Heart right ventricle (tissue), 16 donors: ENCODE measurements at places on chromosomes 5 and 9.

GRCh38 chr9:109512170-109512756, 14.2 kb upstream of the PTPN3 start:
- no peak for DNase-seq

GRCh38 chr5:88480801-88481499, 212.3 kb upstream of the TMEM161B start:
- DNase-seq = no peak

GRCh38 chr5:55572600-55572999, 37.8 kb upstream of the PLPP1 start:
- no peak for DNase-seq

- no peak for DNase-seq
These were observed 267.9 kb downstream of the FBXL17 start for GRCh38 chr5:108113950-108114349.

GRCh38 chr9:78510035-78510434, 213.1 kb downstream of the PSAT1 start:
- DNase-seq = no peak

GRCh38 chr9:130267930-130268329, 2.4 kb downstream of the HMCN2 start:
- DNase-seq = no peak

DNA sequence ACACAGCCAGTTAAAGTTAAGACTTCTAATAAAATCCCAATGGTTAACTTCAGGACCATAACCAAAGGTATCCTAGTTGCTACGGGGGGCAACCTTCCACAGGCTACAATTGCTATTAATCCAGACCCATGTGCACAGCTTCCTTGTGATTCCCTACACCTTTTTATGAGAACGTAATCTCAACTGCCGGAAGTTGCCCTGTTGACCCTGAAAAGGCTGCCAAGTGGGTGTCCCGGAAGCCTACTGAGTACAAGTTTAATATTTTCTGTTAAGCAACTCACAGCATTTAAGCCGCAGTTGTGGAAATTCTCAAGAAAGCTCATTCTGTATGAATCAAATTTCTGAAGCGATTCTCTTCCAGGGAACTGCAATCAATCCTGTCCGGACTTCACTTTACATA, 48.5 kb upstream of the PTGER4 start:
- no peak for DNase-seq

DNA sequence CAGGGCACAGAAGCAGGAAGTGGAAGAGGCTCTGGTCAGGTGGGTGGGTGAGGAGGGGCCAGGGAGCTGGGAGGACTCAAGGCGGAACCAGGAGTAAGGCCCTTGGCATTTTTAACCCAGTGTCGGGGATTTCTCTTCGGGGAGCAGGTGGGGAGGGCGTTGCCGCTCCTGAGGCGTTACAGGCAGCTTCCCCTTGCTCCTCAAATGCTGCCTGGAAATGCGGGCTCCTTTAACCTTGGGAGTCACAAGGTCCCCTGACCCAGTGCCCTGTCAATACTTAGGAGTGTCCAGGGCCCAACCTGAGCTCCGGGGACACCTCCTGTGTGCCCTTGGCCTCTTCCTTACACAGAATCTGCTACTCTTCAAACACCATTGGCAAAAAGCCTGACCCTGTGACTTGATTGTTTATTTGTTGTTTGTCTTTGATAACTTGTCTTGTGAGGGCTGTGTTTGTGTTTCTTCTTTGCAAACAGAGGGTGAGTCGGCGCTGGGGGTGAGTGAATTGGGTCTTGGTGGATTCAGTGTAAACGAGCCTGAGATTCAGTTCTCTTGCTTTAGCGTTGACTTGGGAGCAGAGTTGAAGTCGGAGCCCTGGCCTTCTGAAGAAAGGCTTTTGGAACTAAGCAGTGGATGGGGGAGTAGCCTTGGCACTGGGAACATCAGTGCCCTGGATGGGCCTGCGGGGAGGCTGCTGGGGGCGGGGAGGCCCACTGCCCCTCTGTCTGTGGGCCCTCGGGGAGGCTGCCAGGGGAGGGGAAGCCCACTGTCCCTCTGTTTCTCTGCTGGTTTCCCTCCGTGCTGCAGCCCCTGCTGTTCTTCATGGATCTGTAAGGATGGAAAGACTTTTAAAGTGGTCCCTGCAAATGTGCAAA, 300.7 kb upstream of the IRX4 start:
- DNase-seq = no peak

GRCh38 chr5:109844695-109845094, 155.0 kb downstream of the MAN2A1 start:
- no peak for DNase-seq

DNA sequence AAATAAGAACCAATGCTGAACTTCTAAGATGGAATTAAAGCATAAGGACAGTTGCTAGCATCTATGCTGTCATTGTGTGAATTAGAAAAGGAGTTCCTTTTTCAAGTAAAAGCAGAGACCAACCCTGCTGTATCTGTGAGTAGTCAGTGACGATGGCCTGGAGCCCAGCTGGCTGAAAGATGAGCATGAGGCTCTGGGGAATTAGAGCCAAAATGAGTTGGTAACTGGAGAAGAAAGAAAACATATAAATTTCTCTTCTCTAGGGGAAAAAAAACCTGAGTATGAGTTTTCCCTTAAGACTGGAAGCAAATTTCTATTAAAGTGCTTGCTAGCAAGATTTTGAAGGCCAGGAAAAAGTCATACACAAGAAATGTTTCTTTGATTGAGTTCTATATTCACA, 1.6 kb upstream of the SPZ1 start:
- no peak for DNase-seq

DNA sequence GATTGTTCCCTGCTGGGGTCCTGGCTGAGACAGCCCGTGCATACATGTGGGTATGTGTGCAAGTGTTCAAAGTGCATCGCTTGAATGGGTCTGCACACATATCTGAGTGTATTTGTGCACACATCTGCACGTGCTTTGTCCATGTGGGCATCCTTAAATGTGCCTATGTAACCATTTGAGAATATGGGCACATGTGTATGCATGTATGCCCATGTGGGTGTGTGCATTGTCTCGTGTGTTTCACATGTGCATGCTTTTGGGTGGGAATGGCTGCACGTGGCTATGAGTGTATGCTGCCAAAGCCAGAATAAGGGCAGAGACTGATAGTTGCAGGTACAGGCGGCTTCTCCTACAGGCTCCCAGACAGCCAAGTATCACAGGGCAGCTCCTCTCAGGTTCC, 107.3 kb downstream of the LHX2 start:
- DNase-seq = no peak

DNA sequence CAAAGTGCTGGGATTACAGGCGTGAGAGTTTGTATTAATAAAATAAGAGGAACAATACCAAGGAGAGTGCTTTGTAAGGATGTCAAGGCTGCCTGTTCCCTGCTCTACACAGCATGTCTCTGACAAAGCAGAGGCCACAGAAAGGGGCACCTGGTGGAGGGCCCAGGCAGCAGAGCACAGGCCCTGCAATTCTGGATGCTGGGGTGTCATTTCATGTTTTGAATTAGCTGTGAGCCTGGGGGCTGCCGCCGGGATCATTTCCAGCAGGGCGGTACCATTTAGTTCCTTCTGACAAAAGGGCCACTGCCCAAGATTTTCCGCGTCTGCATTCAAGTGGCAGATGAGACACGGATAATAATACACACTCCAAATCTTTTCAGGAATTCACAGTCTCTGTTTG, 396.9 kb downstream of the GADD45G start:
- no peak for DNase-seq

DNA sequence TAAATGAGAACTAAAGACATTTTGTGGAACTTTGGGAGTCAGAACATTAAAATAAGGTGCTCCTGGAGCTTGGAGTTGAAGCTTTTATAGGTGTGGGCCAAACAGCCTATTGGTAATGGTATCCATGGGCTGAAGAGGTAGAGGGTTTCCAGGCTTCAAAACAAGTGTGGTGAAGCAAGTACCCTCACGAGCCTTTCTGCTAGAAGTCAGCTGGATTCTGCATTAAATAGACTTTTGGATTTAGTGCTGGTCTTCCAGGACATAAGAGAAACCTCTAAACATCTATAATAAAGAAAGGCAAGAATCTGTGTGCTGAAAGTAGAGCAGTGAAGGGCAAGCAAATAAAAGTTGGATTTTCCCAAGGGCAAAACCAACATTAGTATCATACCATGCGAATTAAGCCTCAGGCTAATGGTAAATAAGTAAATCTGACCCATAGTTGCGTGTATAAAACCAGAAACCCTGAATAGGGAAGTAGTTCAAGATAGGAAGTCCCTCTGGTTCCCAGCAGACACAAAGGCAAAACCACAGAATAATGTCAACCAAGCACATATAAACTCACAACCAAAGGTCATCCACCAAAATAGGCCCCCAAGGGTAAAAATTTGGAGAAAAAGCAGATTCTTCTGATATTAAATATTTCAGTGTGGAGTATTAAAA, 306.3 kb downstream of the TLE4 start:
- DNase-seq = no peak

DNA sequence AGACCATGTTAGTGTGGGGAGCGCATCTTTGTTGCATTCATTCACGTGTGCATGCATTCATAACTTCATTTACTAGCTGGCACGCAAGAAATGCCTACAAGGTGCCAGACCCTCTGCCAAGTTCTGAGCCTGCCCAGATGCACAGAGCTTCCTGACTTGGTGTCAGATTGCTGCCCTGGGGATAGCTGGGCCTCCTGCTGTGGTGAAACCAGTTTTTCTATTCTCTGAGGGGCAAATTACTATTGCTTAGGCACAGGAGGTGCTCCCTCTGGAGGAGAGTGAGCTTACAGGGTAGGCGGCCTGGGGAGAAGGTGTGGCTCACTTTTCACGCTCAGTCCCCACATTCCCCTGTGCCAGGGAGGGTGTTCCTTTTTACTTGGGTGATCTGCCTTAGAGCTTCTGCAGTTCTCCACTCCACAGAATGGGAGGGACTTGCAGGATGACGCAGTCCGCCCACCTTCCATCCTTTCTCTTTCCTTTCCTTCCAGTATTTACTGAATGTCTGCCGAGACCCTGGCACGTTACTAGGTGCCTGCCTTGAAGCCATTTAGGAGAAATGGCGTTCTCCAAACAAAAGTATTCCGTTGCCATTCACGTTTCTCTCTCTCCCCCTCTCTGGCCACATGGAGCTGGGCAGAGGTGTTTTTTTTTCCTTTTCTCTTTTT, 27.9 kb upstream of the CTNNA1 start:
- peak; percentile 27 for DNase-seq

GRCh38 chr5:34869256-34869655, 30.3 kb downstream of the TTC23L start:
- no peak for DNase-seq

- DNase-seq = no peak
These were observed 76.1 kb downstream of the FNIP1 start for GRCh38 chr5:131720714-131721113.

GRCh38 chr9:14112226-14112625, 201.7 kb downstream of the NFIB start:
- no peak for DNase-seq

DNA sequence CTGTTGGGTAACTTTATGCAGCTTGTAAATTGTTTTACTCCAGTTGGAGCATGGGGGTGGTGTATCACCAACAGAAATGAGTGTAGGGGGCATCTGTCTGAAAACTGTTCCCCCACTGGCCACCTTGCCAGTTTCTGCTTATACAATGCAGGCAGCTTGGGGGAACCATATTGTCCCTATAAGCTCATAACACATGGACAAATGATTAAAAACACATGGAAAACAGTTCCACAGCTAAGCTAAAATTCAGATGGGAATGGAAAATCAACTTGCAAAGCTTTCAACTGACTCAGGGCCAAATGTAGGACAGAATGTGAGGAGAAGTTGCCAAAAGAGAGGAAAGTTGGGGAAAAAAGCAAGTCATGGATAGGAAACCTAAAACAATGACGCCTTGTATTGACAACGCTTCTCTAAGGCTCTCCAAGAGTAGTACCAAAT, 7.9 kb upstream of the CER1 start:
- DNase-seq = no peak

- DNase-seq = no peak
These were observed 65.2 kb upstream of the MAP1B start for GRCh38 chr5:72042097-72042496.

GRCh38 chr9:81499594-81499993, 189.8 kb downstream of the TLE1 start:
- no peak for DNase-seq

DNA sequence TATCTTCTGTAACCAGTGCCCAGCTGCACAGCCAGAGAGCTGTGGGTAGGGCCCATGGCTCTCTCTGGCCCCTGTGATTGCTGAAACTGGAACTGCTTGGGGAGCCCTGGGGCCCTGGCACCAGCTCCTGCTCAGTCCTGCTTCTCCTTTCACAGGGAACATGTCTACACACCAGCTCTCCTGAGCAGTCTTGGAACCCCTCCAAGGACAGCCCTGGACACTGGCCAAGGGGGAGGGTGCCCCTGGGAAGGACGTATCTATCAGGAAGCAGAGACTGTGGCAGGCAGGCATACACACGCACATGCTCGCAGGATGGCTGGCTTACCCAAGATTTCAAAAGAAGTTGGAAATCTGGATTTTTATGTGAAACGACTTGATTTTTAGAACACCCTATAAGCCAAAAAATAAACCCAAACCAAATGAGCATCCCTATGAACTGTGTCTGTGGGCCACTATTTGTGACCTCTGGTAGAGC, 8.8 kb upstream of the TRAF1 start:
- peak; percentile 93 for DNase-seq

- DNase-seq = no peak
These were observed 503.7 kb downstream of the CDH10 start for GRCh38 chr5:24141046-24141445.

- DNase-seq = no peak
These were observed 2.9 kb downstream of the NAA35 start for GRCh38 chr9:85943757-85944430.

DNA sequence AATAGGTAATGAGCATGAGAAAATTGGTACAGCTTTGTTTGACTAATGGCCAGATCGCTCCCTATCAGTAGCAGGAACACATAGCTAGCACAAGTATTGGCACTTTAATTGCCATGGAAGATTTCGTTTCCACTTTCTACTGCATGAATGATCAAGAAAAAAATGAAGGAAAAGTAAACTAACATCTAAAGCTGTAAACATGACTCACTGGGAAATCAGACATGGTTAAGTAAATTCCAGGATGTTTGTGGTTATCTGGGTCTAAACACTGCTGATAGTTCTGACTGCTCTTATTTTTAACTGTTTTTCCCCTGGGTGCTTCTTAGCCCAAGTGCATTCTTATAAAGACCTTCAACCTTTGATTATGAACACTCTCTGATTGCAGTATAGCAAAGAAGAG, 388.9 kb downstream of the NR2F1-AS1 start:
- DNase-seq = no peak

GRCh38 chr9:77454663-77455062, 193.5 kb downstream of the GNA14 start:
- no peak for DNase-seq
